CD4-positive, alpha-beta T cell treated with Interferon alpha-2 for 1 hour (primary cell): ENCODE measurements at places on chromosomes 11 and 22.

GRCh38 chr22:36911887-36912661 lies 1.4 kb upstream of the CSF2RB start:
- DNase-seq: no peak

- DNase-seq: no peak
Observed at GRCh38 chr11:79219186-79220045, 221.4 kb downstream of the TENM4 start.

- DNase-seq: no peak
Observed at GRCh38 chr11:88617226-88617625, 279.7 kb upstream of the CTSC start.

DNA sequence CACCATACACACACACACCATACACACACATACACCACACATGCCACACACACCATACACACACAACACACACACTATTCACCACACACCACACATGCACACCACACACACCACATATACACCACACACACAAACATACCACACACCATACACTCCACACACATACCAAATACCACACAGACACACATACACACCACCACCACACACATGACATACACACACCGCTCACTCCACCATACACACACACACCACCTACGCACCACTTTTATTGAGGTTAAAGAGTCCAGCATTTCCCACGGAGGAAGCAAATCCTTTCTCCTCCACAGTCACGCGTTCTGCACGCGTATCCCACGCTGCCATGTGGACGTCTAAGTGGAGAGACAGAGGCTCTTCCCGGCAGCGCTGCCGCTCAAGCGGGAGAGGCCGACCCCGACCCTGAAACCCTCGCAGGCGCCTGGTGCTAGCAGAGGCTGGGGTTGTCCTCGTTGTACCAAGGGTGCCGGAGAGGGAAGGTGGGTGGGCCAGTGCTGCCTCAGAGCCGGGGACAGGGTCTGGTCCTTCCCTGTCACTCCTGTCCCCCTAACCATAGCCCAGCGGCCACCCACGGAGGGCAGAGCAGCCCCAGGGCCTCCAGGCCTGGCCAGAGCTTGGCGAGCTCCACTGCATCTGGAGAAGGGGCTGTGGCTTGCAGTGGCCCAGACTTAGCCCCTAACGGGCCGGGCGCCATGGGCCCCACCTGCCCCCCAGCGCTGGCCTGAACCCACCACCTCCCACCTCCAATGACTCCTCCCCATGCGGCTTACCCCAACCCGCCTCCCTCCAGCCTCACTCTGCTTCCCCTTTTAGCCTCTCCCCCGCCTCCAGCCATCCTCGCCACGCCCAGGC lies 1495.0 kb downstream of the BRD1 start:
- no peak for DNase-seq

DNA sequence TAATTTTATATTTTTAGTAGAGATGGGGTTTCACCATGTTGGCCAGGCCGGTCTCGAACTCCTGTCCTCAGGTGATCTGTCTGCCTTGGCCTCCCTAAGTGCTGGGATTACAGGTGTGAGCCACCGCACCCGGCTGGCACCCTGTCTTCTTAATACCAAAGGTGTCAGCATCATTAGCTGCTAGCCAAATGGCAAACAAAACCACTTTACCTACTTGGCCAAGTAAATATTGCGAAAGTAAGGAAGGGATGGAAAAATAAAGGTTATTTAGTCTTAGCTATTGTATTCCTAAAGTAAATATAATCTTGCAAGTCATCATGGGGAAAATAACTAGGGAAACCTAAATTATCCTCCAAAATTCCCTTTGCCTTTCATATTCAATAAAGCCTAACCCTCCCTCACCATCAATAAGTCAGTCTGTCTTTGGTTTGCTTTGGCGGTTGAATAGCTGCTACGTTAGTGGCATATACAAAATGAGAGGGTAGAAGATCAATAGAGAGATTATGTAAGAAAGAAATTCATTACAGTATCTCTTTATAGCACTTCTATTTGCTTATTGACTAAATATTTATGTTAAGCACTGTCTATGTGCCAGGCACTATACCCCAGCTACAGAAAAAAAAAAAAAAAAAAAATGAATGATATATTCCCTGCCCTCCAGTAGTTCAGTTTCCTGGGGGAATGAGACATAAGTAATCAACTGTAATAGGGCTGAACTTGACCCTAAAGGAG lies 40.2 kb upstream of the CFAP300 start:
- DNase-seq: no peak

DNA sequence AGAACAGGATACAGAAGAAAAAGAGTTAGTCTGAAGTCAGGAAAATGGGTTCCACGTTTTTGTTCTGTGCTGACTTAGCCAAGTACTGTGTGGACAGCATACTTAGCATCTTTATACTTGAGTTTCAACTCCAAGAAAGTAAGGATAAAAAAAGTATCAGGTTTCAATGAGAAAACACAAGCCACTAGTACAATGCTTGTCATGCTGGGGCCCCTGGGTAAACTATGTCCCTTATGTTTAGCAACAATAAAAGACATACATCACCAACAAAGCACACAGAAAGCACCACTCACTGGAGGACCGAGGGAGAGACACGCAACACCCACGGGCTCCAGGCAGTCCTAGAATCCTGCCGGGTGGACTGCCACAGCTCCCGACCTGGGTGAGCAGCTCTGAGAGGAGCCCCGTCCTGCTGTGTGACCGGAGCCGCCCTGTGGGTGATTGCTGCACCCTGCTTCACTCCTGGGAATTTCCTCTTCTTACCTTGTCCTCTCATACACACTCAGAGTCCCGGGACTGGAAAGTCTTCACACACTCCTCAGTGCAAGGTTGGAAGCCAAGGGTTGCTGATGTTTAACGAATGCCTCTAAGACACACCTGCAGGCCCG lies 890.5 kb downstream of the BRD1 start:
- DNase-seq: no peak

DNA sequence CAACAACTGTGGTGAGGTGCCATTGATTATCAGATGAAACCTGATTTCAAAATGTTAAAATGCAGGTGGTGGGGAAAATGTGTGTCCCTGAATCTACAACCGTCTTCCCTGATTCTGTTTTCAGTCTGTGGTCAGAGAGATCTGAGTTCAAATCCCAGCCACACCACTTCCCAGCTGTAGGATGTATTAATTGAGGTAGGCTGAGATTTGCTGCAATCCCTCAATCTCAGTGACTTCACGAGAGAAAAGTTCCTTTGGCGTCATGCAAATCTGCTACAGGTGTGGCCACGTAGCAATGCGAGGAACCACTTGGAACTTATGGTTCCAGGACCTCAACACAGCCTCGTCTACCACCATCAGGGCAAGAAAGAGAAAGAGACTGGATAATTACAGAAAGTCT lies 56.2 kb downstream of the BCL2L13 start:
- no peak for DNase-seq

DNA sequence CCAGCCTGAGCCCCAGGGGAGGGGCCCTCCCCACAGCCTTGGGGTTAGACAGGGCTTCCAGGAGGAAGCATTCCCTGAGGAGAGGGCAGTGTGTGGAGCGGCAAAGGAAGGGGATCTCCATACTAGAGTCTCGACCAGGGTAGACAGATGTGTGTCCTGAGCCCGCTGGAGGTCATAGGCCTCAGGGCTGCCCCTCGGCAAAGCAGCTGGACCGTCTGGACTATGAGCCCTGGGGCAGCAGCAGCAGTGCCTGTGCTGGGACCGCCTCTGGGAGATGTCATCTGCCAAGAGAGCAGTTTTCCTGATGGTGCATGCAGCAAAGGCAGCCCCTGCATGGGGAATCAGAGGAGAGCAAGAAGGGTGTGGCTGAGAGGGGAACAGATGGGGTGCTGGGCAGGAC lies 20.8 kb upstream of the TCF20 start:
- no peak for DNase-seq

GRCh38 chr11:3970108-3970507 lies 114.6 kb downstream of the STIM1 start:
- no peak for DNase-seq

GRCh38 chr11:95544095-95544856 lies 245.3 kb downstream of the FAM76B start:
- DNase-seq: no peak
